MCF 10A (cell line): ENCODE measurements at places on chromosomes 1 and 21.

DNA sequence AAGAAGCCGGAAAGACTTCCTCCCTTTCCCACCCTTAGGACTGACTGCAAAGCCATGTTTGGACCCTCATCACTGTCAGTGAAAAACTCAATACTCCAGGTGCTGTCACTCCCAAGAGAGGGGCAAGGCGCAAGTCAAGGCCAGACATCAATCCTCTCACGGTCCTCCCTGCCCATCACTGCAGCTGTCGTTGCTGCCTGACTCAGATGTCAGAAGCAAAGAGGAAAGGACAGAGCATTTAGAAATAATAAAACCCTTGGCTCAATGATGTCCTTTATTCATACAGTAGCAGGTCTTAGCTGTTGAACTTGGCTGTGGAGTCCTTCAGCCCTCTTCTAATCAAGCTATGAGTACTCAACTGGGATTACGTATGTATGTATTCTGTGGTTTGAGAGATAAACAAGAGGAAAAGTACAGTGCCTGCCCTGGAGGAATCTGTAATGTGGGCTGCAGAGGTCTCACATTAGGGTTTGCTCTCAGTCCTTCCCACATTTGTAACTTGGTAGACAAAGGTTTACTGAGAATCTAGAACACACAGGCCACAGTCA is 13.5 kb downstream of the SUSD4 start:
- no peak for DNase-seq
- no peak overlapping the region for H3K4me3 ChIP-seq
- H3K4me1 ChIP-seq, result peaks cover 2% of the 10 kb centered on the region
- no peaks in the 10 kb centered on the region for H3K36me3 ChIP-seq
- H3K27ac ChIP-seq, result no peak overlapping the region
- no peaks in the 10 kb centered on the region for H3K27me3 ChIP-seq

DNA sequence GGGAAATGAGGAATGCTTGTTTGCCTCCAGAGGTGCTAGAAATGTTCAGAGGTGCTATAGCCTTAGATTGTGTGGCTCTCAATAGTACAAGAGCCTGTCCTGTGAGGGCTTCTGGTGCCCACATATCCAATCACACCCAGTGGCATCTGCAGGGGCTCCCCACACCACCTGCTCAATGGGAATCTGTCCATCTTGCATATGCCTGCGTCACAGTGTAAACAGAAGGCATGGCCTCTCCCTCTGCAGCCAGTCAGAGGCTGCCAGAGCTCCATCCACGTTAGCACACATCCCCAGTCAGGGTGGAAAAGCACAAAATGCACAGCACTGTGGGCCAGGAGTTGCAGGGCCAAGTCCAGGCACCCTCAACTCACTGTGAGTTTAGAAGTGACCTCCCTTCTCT is 113.6 kb upstream of the GRIK3 start:
- no peaks in the 10 kb centered on the region for H3K27me3 ChIP-seq
- no peaks in the 10 kb centered on the region for H3K36me3 ChIP-seq
- no peak for DNase-seq
- H3K4me3 ChIP-seq, result no peak overlapping the region
- H3K27ac ChIP-seq, result no peak overlapping the region

DNA sequence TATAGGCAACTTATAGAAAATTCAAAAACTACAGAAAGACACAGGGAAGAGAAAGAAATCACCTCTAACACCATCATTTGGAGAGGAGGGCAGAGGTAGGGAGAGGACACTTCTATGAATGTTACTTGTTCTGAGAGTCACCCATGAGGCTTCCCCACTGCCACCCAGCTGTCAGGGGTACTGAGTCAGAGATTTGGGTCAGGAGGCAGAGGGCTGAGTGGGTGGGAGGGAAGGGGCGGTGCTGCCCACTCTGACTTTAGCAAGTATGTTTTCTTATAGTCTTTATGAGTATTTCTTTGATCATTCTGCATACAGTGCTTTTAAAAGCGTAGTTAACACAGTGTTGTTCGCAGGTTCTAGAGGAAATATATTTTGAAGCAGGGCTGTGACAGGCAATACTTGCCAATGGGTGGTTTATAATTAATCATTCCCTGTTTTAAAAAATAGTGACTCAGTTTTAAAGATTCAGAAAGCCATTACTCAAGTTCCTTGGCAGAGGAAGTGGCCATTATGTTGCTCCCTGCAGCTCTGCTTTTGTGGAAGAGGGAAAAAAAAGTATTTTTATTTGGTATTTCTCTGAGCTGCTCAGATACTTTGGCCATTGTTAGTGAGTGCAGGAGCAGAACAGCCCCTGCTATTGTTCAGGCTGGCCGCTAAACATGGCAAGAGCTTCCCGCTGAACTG is 18.3 kb downstream of the IL6R start:
- H3K4me1 ChIP-seq, result peaks cover 87% of the 10 kb centered on the region
- peaks cover 65% of the 10 kb centered on the region for H3K36me3 ChIP-seq
- no peaks in the 10 kb centered on the region for H3K27me3 ChIP-seq

GRCh38 chr21:45972353-45972715 is 9.2 kb upstream of the COL6A1 start:
- no peaks in the 10 kb centered on the region for H3K4me1 ChIP-seq
- H3K4me3 ChIP-seq, result no peak overlapping the region

- H3K27me3 ChIP-seq, result no peaks in the 10 kb centered on the region
- H3K27ac ChIP-seq, result no peak overlapping the region
- no peaks in the 10 kb centered on the region for H3K4me1 ChIP-seq
- H3K36me3 ChIP-seq, result no peaks in the 10 kb centered on the region
- DNase-seq, result no peak
Measured at GRCh38 chr1:84000196-84000885, 1.4 kb upstream of the TTLL7 start.

- peaks cover 13% of the 10 kb centered on the region for H3K27me3 ChIP-seq
- H3K27ac ChIP-seq, result no peak overlapping the region
- no peaks in the 10 kb centered on the region for H3K36me3 ChIP-seq
- no peak for DNase-seq
- H3K4me1 ChIP-seq, result no peaks in the 10 kb centered on the region
- no peak overlapping the region for H3K4me3 ChIP-seq
Measured at GRCh38 chr21:45965084-45965809, 16.3 kb upstream of the COL6A1 start.

GRCh38 chr1:84330125-84330984 is 28.8 kb downstream of the SAMD13 start:
- H3K4me1 ChIP-seq, result no peaks in the 10 kb centered on the region
- no peaks in the 10 kb centered on the region for H3K27me3 ChIP-seq
- no peaks in the 10 kb centered on the region for H3K36me3 ChIP-seq
- DNase-seq, result no peak
- H3K4me3 ChIP-seq, result no peak overlapping the region
